ENCODE measurements at places on chromosomes 2 and 18.
A peak's percentile ranks its signal among the peaks of the same experiment; 100 is the strongest.

DNA sequence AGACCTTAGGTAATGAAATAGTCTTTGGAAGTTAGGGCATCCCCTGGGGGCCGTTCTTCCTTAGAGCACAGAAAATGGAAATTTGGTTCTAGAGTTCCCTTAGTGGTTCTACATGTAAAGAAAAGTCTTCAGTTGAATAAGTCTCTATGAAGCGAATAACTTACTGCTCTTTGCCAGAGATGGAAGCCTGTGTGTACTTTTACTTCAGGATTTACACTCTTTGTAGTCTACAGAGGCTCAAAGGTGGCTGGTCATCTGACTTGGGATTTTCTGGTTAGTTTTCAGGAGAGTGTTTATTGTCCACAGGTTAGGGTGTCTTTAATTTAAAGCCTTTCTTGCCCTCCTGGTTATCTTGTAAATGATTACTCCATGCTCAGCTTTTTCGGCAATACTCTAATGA lies 210.6 kb downstream of the ZNF521 start:
- no peak for DNase-seq

GRCh38 chr2:207662203-207662602 lies 37.0 kb upstream of the METTL21A start:
- DNase-seq = no peak

DNA sequence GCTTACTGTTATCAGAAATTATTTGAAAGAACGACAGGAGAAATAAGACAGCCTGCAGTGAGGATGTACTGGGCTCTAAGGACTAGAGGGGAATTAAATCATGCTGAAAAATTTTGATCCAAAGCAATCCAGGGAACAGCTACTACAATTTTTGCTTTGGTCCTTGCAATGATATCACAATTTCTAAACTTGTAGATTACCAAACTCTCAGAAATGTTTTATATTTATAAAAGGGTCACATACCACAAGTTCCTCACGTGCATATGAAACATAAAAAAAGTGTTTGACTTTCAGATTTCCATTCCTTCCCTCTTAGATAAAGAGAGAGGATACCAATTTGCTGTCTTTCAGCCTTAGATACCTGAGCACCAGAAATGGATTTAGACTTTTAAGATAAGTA lies 261.2 kb downstream of the STK39 start:
- DNase-seq = no peak

GRCh38 chr2:239249776-239250175 lies 151.0 kb downstream of the HDAC4 start:
- DNase-seq = peak; percentile 79

DNA sequence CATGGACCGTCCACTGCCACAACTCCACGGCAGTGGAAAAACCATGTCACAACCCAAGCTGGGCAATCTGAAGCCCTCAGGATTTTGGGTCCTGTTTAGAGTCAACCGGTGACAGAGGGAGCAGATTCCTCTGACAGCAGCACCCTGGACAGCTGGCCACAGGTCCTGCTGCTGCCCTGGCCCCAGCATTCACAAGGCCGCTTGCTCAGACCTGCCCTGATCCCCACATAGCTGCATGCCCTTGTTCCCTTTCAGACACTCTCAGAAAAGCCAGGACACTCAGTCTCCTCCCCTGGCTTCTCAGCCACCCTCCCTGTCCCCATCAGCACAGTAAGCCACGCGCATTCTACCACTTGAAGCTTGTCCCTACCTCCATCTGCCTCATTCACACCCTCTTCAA lies 1.6 kb downstream of the COPS9 start:
- DNase-seq = peak; percentile 38

GRCh38 chr2:230158468-230158867 lies 61.3 kb downstream of the SP110 start:
- DNase-seq = no peak

DNA sequence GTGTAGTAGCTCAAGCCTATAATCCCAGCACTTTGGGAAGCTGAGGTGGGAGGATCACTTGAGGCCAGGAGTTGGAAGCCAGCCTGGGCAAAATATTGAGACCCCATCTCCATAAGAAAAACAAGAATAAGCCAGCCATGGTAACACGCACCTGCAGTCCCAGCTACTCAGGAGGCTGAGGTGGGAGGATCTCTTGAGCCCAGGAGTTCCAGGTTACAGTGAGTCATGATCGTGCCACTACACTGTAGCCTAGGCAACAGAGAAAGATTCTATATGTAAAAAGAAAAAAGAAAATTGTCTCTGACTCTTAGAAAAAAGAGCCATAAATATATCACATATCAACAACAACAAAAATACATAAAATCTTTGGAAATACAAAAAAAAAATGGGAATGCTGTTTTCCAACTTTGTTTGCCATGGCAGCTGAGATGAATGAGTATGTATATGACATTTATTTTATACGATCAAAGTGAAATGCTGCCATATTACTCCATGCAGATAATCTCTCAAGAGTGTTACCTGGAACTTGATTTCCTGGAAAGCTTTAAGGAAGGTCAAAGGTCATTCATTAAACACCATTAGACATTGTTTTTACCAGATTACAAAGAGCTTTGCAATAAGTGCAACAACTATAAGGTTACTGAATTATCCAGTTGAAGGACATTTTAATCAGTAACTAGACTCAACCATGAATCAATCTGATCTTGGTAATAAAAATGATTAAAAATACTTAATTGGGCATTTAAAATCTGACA lies 19.7 kb upstream of the DAPL1 start:
- DNase-seq = no peak

DNA sequence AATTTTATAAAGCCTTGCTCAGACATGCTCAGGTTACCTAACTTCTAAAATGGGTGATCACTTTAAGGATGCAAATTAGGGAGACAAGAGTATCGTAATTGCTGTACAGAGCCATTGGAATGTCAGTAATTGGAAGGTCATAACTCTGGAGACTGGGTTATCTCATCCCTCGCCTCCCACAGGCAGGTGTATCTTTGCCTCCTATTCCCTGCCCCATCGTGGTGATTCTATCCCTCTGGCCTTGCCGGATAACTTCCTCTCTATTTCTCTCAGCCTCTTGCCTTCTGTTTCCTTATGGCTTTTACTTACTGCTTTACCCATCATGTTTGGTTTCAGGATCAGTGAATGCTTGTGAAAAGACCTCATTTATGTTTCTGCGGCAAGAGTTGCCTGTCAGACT lies 2.5 kb downstream of the PDK1 start:
- DNase-seq = no peak

DNA sequence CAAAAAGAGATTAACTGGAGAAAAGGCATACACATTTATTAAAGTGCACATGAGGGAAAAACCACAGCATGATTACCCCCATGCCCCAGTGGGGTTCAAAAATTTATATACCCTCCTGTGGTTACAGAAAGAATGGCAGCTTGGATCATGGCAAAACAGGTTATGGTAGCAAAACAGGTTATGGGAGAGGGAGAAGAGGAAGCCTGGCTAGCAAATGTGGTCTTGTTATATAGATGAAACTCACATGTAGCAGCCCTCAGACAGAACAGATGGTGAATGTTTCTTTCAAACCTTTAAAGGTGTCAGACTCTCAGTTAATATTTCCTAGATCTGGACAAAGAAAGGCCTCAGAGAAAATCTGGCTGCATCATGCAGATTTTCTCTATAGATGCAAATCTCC lies 178.2 kb upstream of the ZC3H15 start:
- DNase-seq = no peak

GRCh38 chr2:30653847-30654246 lies 153.4 kb downstream of the CAPN13 start:
- DNase-seq = no peak

GRCh38 chr18:54261894-54262293 lies 7.4 kb upstream of the POLI start:
- no peak for DNase-seq

GRCh38 chr2:236022128-236022527 lies 146.1 kb downstream of the GBX2 start:
- no peak for DNase-seq

DNA sequence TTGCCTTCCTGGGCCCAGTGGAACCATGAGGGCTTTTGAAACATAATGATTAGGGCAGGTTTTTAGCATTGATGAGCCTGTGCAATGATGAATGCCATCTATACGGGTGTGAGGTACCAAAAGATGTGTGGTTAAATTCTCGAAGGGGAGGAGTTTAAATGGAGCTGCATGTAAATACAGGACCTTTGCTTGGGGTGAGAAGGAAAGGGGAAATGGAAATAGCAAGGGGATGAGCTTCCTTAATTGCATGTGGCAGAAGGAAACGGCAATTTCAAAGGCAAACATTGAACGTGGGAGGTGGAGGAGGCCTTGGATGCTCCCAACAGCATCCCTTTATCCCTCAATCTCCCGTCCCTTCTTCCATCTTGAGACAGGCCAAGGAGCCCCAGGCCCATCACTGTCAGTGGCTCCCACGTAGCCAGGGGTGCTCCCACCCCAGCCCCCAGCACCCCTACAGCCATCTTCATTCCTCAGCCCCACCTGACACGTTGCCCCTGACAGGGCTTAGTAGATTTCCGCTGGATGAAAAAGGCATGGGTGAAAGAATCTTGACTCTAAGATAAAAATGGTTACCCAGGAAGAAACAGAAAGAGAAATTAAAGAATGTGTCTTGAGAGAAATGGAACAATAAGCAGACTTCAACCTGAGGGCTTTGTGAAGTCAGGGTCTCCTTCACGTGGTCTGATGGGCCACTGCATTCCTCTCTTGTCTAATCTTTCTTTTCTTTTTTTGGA lies 32.5 kb downstream of the INPP5D start:
- DNase-seq = no peak

DNA sequence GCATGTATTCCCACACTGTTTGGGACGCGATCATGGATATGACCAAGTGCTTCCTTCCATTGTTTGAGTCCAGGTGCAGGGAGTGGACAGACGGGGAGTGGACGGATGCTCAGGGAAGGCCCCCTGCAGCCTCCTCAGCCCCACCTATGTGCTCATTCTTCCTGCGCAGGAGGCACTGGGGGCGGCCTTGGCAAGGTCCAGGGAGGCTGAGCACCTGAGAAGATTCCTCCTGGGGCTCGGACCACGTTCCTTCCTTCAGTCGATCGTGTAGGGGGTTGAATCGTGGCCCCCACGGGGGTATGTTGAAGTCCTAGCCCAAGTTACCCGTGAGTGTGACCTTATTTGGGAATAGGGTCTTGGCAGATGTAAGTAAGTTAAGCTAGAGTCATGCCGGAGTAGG lies 60.4 kb downstream of the ASB1 start:
- DNase-seq = no peak

- DNase-seq = no peak
Measured at GRCh38 chr2:20738772-20739171, 71.8 kb downstream of the GDF7 start.

- DNase-seq = no peak
Measured at GRCh38 chr2:240881913-240882312, 13.3 kb downstream of the AGXT start.

GRCh38 chr2:30511122-30512083 lies 64.4 kb downstream of the LCLAT1 start:
- DNase-seq = no peak

GRCh38 chr18:13159579-13159978 lies 59.0 kb upstream of the LDLRAD4 start:
- no peak for DNase-seq

GRCh38 chr2:209495855-209496585 lies 72.2 kb downstream of the MAP2 start:
- no peak for DNase-seq

DNA sequence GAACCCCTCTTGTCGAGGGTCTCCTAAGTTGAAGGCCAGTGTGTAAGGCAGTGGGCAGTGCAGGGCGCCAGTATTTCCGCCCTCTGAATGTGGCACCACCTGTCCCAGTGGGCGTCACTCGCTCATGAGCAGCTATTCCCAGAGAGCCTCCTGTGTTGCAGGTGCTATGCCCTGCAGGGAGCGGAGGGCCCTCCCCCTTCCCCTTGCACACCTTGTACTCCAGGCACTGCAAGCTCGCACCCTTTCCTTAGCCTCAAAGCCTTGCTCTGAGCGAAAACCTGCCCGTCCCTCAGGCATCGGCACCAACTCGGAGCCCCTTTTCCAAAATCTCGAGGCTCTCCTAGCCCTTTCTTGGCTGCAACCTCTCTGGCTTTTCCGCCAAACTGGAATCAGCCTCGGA lies 282.7 kb downstream of the AGAP1 start:
- no peak for DNase-seq

DNA sequence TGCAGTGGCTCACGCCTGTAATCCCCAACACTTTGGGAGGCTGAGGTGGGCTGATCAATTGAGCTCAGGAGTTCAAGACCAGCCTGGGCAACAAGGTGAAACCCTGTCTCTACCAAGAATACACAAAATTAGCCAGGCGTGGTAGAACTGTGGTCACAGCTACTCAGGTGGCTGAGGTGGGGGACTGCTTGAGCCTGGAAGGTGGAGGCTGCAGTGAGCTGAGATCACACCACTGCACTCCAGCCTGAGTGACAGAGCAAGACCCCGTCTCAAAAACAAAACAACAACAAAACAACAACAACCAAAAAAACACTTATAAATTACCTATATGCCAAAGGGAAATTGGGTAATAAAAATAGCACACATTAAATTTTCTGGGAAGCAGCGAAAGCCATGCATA lies 141.6 kb downstream of the HDAC4 start:
- peak; percentile 31 for DNase-seq

GRCh38 chr18:7561909-7562460 lies 5.1 kb upstream of the PTPRM start:
- DNase-seq = no peak

GRCh38 chr2:114022360-114023085 lies 132.6 kb downstream of the ACTR3 start:
- DNase-seq = no peak

DNA sequence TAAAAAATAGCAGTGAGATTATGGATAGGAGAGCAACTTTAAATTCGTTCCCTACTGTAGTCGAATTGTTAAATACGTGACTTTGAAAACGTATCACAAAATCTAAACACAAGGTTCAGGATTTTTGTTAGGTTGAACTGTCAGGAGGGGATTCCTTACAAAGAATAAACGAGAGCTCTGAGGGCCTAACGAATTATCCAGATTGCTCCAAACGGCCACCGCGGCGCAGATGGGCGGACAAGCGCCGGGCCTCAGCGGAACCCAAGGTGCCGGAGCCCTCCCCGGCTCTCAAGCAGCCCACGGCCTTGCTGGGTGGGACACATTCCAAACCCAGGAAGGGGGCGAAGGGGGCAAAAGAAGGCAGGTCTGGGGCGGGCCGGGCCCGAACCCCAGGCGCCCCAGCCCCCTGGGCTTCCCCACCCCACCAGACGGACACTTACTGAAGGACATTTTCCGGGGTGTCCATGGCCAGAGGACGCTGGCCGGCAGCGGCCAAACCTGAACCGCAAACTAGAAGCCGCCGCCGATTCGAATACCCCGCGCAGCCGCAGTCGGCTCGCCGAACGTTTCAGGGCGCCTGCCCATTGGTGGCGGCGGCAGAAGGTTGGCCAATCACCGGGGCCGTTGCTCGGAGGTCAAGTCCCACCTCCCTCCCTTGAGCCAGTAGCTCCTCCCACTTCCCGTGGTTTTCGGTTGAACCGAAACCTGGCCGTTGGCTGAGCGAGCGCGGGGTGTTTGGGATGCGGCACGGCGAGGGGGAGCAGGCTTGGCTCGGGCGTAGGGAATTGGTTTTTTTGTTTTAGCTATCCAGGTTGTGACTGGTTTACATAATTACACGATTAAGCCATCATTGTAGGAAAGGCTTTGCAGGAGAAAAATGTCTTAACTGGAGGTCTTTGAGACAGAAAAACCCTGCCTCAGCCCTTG lies at the start of gene BUB1:
Gene BUB1, minus strand, starts transcription at position 534 of the 927 bp plus-strand sequence. Its CDS starts 68 bp downstream, at position 466.
- DNase-seq = peak; percentile 98

- DNase-seq = no peak
Measured at GRCh38 chr2:60347781-60348180, 205.7 kb downstream of the BCL11A start.

- DNase-seq = no peak
Measured at GRCh38 chr2:30072250-30072842, 74.5 kb upstream of the YPEL5 start.

Data from left forelimb (tissue), 1 donor.